D341Med (cell line): ENCODE measurements at places on chromosomes 1 and 21.

GRCh38 chr1:37661401-37661800 lies 26.7 kb upstream of the RSPO1 start:
- no peak for DNase-seq

GRCh38 chr1:112054510-112054909 lies 65.0 kb upstream of the KCND3 start:
- no peak for DNase-seq

GRCh38 chr1:26739329-26739914 lies 43.6 kb downstream of the ARID1A start:
- DNase-seq, result no peak

- no peak for DNase-seq
These were observed 11.8 kb upstream of the INPP5B start for GRCh38 chr1:37958690-37959089.

DNA sequence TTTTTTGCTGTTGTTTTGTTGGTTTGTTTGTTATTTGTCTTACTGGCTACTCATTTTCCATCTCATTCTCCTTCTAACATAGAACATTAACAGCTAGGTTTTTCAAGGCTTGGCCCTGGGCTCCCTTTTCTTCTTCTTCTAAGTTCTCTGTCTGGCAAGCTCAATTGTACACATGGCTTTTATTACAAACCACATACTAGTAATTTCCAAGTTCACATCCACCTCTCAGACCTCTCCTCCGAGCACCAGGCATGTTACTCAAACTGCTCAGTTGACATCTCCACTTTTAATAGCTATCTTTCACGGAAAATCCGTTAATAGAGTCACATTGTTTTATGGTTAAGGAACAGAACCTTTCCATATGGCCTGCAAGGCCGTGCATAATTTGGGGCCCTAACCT lies 736.9 kb upstream of the ADAMTS5 start:
- DNase-seq, result no peak

- no peak for DNase-seq
These were observed 76.7 kb downstream of the GFI1 start for GRCh38 chr1:92409946-92410549.

DNA sequence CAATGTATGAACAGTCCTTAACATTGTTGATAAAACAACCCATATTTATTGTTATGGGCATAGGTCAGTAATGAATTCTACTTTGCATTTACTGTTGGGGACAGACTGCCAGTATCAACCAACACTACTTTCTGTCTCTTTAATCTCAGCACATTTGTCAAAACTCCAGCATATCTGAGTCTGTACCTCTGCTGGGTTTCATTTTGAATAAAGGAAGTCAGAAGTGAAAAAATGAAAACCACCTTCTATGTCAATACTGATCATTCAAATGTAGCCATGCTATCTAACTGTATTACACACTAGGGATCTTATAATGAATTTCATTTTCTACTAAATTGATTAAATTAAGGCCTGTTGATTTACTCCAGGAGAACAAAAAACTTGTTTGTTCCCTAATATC lies 24.2 kb upstream of the CXADR start:
- DNase-seq, result no peak

DNA sequence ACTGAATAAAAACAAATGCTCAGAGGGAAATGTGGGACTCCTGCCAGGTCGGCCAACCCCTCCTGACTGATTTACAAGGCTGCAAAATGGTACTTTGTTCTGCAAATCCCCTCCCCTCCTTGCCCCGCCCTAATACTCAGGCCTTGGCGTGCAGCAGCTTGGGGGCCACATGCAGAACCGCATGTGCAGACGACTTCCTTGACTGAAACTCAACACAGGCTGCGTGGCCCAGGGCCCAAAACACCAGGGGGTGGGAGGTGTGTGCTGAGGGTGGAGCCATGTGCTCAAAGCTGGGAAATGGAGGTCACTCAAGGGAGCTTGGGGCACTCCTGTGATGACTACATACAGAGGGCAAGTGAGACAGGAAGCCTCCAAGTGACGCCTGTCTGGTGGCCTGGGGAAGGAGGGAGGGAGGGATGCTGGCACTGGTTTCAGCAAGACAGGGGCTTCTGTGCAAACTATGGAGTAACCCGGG lies 87.2 kb downstream of the MRPL37 start:
- peak; percentile 72 for DNase-seq

- DNase-seq, result peak; percentile 6
These were observed 36.0 kb downstream of the PABPC4 start for GRCh38 chr1:39540504-39541031.
